T-cell (primary cell): ENCODE measurements at places on chromosomes 7 and 10. TPM values are rescaled to one million over a fixed set of nuclear protein-coding genes. Genes with fewer than 3 reads are reported as not detected.
A peak's percentile ranks its signal among the peaks of the same experiment; 100 is the strongest.

- DNase-seq: peak; percentile 64
Measured at GRCh38 chr10:451021-451471, 238.4 kb downstream of the DIP2C start.

DNA sequence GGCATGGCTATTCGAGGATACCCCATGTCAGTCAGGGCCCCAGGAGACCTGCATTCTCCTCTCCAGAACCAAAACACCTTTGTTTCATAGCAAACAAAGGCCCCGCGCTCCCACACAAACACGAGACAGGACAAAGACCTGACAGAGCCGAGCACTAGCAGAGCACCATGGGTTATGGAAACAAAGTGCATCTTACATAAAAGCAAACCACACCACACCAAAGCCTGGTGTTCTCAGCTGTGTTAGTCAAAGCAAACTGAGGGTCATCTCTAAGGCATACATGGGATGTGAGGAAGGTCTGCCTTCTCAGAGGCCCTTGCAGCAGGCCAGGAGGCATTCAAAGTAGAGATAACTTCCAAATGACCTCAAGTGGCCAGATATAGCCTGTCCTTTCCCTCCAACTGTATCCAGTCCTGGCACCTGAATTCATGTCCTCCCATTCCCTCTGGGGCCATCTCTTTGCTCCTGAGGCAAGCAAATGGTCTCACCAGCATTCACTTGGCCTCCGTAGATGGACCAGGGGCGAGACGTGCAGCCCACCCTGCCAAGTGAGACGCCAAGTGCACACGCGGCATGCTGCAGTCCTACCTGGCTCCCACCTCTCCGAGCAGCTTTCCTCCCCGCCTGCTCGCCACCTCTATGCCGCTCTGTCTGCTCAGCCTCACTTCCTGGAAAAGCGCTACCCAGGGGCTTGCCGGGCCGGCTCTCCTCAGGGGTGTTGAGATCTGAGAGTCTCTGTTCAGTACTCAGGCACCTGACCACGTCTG is 45.3 kb upstream of the PDLIM1 start:
- no peak for DNase-seq

DNA sequence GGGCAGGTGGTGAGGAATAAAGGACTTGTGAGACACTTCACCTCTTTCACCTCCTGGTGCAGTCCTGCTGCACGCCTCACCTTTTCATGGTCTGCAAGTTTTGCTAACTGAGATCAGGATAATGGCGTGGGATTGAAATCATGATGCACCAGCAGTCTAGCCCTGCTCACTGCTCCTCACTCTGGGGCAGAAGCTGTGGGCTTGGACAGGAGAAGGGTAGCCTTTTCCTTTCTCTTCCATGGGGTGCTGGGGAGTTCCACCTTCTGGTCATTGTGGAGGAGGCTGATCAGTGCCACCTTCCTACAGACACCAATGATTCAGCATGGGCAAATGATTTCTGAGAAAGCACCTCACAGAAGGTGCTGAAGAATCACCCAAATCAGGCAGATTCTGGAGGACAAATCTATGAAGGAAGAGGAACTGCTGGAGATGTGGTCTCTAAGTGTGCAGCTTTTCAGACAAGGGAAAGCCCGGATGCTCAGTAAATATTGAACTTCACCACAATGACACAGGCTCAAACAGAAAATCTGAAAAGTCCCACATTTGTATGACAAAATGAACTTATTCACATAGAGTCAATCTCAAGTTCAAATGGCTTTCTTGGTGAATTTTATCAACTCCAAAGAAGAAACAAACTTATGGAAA is 19.7 kb downstream of the MBL2 start:
- DNase-seq: no peak

- no peak for DNase-seq
Measured at GRCh38 chr7:99667179-99667578, 12.6 kb downstream of the CYP3A5 start.

DNA sequence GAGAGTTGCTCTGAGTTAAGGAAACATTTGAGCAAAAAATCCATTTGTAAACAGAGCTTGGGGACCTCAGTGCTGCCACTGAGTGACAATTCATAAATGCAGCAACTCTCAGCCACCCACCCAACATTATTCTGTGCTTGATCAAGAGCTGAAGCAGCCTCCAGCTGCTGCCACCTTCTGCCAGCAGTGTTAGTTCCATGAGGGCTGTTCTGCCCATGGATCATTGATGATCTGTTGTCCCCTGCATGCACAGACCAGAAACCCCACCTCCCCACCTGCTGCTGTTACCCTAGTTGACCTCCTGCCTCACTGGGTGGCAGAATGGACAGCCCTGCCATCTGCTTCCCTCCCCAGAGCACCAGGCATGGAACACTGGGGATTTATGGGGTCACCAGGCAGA is 305.4 kb downstream of the KCNMA1 start:
- no peak for DNase-seq

- no peak for DNase-seq
Measured at GRCh38 chr7:27784399-27785053, 44.6 kb downstream of the TAX1BP1 start.

GRCh38 chr7:31192986-31193385 is 140.9 kb downstream of the ADCYAP1R1 start:
- no peak for DNase-seq

DNA sequence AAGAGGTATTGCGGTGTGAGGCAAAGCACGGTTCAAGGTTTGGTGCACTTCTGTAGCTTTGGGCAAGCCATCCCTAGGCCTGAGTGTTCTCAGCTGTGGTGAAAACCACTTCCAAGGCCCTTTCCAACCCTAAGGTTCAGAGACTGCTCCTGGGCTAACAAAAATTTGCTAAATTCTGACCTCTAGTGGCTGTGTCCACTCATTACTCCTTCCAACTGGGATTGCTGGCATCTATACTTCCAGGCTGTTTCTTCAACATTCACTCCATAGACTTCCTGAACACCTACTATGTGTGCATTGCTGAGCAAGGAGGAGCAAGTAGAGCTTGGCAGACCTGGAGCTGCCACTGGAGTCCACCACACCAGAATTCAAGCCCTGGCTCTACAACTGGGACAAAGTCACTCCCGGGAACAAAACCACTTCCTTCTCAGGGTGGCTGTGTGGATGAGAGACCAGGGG is 29.3 kb upstream of the SH3PXD2A start:
- no peak for DNase-seq

GRCh38 chr10:3473271-3473670 is 300.7 kb upstream of the PITRM1 start:
- DNase-seq: no peak

GRCh38 chr7:37545619-37546534 is 97.2 kb upstream of the ELMO1 start:
- no peak for DNase-seq

DNA sequence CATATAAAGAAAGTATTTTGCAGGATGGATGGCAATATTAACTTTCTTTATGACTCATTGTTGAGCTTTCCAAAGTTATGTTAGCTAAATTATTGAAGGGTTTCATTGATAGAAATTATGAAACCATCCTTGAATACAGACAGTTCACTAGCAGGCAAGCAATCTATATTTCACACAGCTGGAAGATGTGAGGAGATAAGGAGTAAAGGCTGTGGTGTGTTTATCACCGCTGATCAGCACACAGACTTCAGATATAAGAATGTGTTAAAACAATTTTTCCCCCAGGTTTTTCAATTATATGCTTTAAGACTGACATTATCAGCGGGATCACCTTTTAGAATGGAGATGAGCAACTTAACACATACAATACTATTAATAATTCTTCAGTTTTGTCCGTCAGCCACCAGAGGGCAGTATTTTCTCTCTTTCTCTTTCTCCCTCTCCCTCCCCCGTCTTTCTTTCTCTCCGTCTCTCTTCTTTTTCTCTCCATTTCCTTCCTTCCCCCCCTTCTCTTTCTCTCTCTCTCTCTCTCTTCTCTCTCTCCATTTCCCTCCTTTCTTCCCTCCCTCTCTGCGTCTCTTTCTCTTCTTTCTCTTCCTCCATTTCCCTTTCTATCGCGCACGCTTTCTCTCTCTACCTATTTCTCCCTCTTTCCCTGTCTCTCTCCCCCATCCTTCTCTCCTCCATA is 62.9 kb upstream of the FAM171A1 start:
- no peak for DNase-seq

HMX3 gene
- not detected for total RNA-seq

COL26A1 gene
- not detected for total RNA-seq

CALY gene
- 4.7 TPM for total RNA-seq
